ENCODE measurements at places on chromosomes 3 and 15.

DNA sequence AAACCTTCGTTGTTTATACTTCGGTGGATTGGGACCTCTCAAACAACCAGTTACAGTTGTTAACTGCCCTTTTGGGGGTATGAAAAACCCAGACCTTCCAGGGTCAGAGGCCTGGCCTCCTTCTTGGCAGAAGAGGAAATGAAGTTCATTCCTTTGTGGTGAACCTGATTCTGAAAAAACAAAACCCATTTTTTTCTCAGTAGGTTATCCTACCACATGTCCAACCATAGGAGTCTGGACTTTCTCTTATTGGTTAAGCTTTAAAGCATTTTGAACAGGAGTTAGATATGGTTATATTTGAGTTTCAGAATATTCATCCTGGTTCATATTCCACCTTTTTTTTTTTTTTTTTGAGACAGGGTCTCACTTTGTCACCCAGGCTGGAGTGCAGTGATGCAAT, 7.2 kb upstream of the LACTB start:
- DNase-seq, result no peak

DNA sequence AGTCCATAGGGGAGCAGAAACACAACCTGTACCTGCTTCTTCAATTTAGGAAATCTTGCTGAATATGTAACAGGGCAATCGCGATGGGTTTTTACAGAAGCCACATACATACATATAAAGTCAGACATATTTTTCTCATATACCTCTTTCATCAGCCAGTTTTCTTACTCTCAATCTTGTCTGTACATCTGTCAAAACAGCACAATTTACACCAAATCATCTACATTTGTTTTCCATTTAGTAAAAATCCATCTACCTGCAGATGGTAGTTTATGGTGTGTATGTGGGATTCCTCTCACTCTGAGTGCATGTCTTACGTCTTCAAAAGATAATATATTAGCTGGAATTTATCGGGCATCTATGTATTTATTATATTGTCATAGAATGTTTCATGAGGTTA, 208.7 kb downstream of the ZPLD1 start:
- no peak for DNase-seq

GRCh38 chr3:171712171-171712938, 97.9 kb downstream of the PLD1 start:
- peak; percentile 12 for DNase-seq

GRCh38 chr3:176075491-176075890, 1121.8 kb downstream of the TBL1XR1 start:
- no peak for DNase-seq

DNA sequence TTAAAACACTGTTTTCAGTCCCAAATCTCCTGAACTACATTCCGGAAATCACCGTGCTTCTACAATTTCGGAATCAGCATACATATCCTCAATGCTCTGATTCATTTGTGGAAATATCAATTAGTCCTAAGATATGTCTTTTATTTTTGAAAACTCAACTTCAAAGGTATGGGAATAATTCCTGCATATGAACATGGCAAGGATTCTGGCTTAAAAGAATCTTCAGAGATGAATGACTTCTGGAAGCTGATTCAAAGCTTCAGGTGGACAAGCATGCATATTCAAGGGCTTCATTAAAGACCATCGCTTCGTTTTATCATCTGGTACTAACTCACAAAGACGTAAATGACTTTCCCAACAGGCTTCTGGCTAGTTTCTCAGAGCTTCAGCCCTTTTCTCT, 246.0 kb upstream of the LRRN1 start:
- DNase-seq, result no peak

GRCh38 chr3:39855517-39855916, 46.1 kb downstream of the MYRIP start:
- no peak for DNase-seq

- no peak for DNase-seq
Observed at GRCh38 chr15:70142322-70143191, 44.8 kb upstream of the TLE3 start.

DNA sequence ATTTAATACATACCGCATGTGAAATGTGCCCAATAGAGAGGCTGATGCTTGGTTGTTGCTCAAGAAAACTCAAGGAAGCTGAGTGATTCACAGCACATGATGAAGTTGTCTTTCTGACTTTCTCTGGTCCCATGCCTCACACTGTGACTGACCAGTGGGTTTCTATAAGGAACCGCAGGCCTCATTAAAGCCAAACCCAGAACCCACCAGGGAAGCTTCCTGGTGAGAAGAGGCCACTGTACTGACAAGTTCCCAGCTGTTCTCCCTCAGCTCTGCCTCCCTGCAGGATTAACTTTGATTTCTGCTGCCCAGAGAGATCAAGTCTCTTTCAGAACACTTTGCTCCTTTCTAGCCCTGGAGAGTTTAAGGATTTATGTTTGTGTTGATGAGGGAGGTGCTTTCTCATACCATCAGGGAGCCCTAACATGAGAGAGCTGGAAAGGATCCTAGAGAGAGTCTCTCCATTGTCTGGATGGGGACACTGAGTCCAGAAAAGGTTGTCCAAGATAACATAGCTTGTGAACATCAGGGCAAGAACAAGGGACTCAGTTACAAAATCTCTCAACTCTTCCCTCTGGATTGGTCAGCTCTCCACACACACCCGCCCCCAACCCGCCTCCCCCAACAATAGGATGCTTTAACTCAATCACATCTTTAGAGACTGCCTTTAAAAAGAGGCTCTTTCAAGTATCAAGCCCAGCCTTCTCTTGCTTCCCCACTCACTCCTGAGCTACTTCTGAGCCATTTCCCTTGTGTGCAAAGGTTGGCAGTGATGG, 303.2 kb upstream of the TLE3 start:
- DNase-seq, result no peak

GRCh38 chr3:114651555-114651954, 357.7 kb downstream of the TIGIT start:
- DNase-seq, result no peak

- DNase-seq, result no peak
Observed at GRCh38 chr3:65493371-65493882, 545.3 kb downstream of the MAGI1 start.

DNA sequence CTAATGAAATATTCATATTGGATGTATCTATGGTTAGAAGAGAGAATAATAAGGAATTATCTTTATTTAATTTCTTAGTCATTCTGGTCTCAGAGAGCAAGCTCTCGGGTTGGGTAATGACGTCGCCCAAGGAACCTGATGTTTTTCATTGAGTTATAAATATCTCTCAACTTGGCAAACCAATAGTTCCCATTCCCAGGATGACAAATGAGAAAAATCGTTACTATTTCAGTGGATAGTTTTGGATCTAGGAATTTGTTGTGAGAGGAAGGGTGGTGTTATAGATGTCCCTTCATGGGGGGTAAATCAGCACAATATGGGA, 162.9 kb upstream of the NR2E3 start:
- no peak for DNase-seq

DNA sequence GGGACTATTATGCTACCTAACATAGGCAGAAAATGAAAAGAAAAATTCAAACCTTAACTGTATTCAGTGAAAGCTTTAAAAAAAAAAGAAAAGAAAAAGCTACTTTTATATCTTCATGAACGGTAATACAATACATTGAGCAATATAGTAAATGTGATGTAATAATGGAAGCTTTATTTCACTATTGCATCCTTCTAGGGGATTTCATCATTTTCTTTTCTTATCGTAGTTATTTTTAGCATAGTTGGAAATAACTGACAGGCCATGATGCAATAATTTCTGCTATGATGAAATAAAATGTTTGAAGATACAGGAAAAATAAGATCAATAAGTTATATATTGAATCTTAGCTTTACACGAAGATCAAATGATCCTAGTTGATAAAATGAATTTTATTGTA, 40.3 kb upstream of the ZCWPW2 start:
- DNase-seq, result no peak

DNA sequence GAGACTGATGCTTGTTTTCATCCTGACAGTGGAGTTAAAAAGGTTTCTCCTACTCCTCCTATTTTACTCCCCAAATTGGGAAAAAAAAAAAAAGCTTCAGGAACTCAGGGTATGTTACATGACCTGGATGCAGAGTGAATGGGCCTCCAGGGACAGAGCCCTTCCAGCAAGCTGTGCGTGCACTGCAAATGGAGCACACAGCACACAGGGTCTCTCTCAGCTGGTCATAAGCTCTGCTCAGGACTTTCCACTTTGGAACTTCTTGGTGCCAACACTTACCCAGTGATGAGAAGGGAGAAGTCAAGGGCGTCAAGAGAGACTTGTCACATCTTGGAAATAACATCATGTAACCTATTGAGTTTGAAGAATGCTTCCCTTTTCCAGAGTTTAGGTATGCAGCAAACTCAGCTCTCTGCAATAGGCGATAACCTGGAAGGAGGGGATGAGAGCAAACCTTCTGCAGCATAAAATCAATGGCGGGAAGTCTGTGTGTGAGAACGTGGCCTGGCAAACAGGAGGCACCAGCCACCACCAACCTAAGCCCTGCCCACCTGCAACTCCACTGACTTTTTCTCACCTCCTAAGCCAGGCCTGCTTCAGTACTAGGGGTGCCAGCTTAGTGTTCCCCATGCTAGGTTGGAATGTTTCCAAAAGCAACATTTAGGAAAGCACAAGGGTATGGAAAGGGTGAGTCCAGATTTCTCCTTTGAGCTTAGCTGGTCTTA, 39.8 kb downstream of the MYZAP start:
- no peak for DNase-seq

- DNase-seq, result no peak
Observed at GRCh38 chr15:70100474-70101341, 3.0 kb upstream of the TLE3 start.

DNA sequence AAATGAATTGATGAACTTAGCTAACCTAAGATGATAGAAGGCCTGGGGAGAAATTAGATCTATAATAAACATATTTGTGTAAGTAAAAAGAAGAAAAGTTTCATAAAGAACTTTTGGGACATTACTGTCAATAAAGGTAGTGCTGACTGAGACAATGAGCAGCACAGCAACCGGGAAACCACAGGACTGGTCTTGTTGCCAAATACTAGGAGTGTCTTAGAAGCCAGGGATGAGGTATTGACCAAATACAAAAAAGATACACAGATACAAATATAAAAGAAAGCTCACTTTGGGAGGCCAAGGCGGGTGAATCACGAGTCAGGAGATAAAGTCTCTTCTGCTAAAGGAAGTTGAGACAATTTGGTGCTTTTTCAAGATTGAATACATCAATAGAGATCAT, 362.4 kb upstream of the ZNF385D start:
- DNase-seq, result no peak

GRCh38 chr15:40244961-40245523, 6.2 kb downstream of the PAK6 start:
- peak; percentile 59 for DNase-seq

DNA sequence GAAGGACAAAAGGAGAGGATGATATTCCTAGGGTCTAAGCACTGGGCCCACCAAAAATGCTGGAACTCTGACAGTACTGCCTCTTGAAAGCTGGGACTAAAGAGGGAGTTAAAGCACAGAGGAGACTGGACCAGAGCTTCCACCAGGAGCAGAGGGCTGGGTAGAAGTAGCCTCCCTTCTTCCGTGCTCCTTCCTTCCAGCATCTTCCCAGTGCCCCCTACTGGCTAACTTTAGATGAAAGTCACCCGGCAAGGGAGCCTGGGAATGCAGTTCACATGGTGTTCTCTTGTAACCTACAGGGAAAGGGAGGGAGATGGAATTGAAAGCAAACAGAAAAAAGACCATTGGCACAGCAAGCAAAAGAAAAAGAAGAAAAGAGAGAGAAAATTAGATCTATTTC, 106.1 kb upstream of the COL8A1 start:
- DNase-seq, result peak; percentile 54

DNA sequence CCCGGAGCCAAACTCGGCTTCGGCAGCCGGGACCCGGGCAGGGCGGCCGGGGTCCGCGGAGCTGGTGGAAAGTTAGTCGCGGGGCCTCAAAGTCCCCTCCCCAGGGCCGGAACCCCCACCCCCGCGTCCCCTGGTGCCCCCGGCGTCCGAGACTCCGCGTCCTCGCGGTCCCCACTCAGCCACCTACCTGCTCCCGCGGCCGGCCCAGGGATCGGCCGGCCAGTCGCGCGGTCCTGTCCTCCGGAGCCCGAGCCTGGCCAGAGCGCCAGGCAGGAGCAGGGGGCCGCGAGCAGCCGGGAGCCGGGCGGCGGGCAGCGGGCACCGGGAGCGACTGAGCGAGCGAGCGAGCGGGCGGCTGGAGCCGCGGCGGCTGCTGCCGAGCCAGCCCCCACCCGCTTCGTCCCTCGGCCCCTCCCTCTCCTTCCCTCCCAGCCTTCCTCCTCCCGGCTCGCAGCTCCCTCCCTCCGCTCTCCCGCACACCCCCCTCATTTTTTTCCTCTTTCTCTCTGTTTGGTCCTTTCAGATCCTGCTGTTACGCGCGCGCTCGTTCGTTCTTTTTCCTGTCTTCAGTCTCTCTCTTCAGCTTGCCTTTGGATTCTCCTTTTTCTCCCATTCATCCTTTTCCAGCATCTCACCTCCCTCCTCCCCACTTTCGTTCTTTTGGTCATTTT, at the start of gene MEGF11:
Gene MEGF11, minus strand, starts transcription at position 333 of the 671 bp plus-strand sequence. CDS start 125,347 bp downstream, outside the sequence.
- peak; percentile 28 for DNase-seq

GRCh38 chr15:40769274-40770146, at the start of gene C15orf62:
Gene C15orf62 (plus strand): TSS chr15:40769980. CDS start chr15:40770496, 516 bp downstream.
- DNase-seq, result peak; percentile 94

DNA sequence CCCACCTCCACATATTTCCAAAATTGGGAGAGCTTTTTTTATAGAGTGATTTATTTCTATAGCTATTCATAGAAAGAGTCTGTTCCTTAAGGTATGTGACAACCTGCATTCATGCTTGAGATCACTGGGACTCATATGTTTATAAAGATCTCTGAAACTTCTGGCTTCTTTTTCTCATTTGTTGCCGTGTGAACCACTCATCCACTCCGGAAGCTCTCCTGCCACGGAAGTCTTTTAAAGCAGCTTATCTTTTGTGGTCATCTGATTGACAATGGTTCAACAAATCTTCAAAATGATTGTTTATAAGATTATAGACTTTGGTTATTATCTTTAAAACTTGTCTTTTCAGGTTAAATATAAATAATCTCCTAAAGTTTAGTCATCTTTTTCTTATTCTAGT, 260.5 kb downstream of the C3orf38 start:
- DNase-seq, result no peak

- DNase-seq, result no peak
Observed at GRCh38 chr3:50263478-50264382, 5.2 kb upstream of the SEMA3B start.

DNA sequence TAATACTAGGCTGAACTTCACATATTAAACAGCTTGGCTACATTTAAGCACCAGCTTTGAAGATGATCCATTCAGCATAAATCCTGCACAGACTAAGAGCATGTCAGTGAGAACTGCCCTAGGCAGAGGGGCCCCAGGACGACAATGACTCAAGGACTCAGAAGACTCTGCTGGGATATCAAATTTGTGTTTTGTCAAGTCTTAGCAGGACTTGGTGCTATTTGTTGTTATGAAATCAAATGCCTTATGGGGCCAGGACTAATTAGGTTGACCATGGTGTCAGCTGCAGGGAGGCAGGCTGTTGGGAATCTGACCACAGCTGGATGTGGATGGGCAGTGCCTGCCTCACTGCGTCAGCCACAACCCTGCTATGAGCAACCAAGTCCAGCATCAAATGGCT, 91.8 kb downstream of the RYR3 start:
- DNase-seq, result peak; percentile 6

GRCh38 chr15:28002136-28002861, 96.8 kb downstream of the OCA2 start:
- DNase-seq, result no peak
